ENCODE measurements at places on chromosomes 2 and 18.

DNA sequence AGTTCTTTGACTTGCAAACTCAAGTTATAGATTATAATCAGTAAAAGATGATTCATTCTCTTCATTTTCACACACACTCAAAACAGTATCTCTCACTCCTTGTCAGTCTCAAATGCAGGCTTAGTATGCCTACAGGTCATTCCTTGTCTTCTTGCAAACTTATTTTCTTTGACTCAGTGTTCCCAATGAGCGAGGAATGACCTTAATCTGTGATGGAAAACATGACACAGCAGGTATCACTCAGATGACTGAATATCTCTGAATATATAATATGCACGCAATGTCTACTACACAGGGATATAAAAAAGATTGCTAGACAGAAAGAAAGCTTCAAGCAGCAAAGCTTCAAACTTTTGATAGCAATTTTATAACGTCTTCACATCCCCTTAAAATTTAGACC, 127.8 kb upstream of the RGPD4 start:
- no peak for DNase-seq

DNA sequence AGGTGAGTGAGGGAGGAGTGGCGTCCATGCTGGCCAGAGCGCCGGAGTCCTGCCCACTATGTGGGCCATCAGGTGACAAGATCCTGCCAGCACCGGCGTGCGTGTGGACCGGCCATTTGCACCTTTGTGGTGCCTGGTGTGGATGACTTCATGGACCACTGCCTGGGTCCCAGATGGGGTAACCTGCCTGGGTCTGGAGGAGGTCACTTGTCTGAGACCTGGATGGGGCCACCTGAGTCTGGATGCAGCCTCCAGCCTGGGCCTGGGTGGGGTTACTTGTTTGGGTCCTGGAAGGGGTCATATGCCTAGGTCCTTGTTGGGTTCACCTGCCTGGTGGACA, 299.6 kb downstream of the NDUFA10 start:
- no peak for DNase-seq

DNA sequence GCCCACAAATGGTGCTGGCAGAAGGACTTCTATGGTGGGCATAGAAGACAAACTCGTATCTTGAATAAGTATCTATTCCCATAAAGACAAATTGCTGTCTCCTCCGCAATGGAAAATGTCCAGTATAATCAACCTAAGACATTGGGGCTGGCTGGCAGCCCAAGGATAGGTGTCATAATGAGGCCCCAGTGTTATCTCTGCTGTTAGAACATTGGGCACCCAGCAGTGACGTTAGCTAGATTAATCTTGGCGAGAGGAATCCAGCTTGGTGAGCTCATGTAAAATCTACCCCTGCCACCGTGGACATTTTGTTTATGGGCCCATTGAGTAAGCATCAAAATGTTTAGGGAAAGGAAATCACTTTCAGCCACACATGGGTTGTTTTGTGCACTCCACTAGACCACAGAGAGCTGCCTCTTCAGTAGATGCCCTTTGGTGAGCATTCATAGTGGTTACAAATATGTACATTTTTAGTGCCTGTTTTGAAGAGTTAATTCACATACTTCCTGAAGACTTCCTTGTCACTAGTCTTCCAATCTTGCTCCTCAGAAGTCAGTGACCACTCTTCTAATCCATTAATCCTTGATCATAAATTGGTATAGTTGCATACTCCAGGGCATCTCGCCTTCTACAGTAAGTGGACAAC, 48.2 kb upstream of the KDM3A start:
- no peak for DNase-seq

DNA sequence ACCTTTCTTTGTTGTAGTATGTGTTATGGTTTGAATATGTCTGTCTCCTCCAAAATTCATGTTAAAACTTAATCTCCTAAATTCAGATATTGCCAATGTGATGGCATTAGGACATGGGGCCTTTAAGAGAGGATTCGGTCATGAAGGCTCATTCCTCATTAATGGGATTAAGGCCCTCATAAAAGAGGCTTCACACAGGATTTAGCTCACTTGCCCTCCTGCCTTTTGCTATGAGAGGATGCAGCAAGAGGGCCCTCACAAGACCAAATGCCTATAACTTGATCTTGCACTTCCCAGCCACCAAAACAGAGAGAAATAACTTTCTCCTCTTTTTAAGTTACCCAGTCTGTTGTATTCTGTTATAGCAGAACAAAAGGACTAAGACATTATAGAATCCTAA, 19.7 kb downstream of the ZBTB14 start:
- no peak for DNase-seq

DNA sequence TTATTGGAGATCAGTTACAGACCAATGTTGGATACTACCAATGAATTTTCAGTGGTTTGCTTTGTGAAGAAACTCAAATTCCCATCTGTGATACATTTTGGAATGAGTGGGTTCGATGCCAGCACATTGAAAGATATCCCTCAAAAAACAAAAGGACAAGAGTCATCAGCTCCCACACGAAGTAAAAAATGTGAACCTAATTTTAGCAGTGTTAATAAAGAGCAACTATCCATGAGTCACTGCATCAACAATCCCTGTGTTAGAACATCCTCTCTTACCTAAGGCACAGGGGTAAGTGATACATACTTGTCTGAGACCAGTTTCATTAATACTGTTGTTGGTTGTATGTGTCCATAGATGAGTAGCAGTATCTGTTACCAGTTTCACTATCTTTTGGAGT, 551.8 kb upstream of the SOX11 start:
- DNase-seq = no peak

- DNase-seq = no peak
Measured at GRCh38 chr2:20698916-20699613, 32.1 kb downstream of the GDF7 start.

- no peak for DNase-seq
Measured at GRCh38 chr2:203659331-203660049, 46.9 kb upstream of the CD28 start.

- DNase-seq = no peak
Measured at GRCh38 chr2:26710145-26710544, 17.6 kb downstream of the KCNK3 start.

- DNase-seq = no peak
Measured at GRCh38 chr2:215171151-215171550, 32.7 kb upstream of the ABCA12 start.

GRCh38 chr2:61550375-61551209, 12.4 kb upstream of the XPO1 start:
- no peak for DNase-seq

DNA sequence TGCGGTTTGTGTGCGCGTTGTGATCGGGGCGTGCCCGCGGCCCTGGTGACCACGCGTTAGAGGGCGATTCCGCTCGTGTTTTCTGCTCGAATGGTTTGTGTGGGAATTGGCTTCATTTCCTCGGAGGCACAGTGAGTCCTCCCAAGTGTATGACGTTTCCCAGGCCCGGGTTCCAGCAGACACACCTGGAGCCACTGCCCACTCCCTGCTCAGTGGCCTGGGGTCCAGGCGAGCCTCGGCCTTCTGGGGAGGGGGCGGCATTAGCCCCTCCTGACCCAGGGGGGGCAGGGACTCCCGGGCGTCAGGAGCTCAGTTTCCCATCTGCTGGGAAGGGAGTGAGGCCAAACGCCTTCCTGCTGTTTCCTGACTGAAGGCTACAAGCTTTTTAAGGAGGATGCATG, 92.1 kb downstream of the NFATC1 start:
- DNase-seq = no peak

DNA sequence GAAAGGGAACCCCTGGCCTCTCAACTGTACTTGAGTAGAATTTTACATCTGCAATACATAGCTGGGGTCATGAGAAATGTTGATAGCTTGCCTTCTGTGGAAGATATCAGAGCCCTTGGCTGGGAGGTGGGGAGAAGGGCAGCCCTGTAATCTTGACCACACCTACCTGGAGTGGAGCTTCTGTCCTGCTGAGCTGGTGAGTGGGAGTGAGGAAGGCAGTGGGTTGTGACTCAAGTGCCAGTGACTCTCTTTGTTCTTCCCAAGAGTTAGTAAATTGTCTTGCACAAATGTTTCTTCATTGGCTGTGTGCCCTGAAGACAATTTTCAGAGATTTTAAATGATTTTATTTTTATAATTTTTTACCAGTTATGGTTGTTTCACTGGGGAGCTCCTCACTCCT, 277.3 kb downstream of the MBD5 start:
- DNase-seq = no peak

Measured in occipital lobe (tissue), 3 donors.